ENCODE measurements at places on chromosomes 3 and 15.
A peak's percentile ranks its signal among the peaks of the same experiment; 100 is the strongest.

GRCh38 chr3:136604961-136605360 is 147.2 kb downstream of the STAG1 start:
- no peak for DNase-seq

GRCh38 chr3:53255423-53255774 is 423 bp downstream of the TKT start:
- DNase-seq: peak; percentile 48

DNA sequence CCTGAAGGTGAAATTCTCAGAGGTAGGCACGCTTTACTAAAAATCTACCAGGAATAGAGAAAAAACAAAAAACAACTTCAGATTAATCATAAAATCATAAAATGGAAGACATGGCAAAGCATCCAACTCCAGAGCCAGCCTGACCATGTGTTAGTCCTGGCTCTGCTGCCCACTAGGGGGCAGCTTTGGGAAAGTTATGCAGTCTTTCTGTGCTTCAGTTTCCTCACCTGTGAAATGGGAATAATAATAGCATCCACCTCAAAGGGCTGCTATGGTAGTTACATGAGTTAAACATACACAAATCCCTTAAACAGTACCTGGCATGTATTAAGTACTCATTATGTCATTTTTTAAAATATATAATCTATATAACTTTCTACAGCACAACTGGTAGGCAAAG is 52.3 kb downstream of the WNT5A start:
- peak; percentile 60 for DNase-seq

- no peak for DNase-seq
These were observed 26.3 kb upstream of the DPPA4 start for GRCh38 chr3:109363634-109364033.

DNA sequence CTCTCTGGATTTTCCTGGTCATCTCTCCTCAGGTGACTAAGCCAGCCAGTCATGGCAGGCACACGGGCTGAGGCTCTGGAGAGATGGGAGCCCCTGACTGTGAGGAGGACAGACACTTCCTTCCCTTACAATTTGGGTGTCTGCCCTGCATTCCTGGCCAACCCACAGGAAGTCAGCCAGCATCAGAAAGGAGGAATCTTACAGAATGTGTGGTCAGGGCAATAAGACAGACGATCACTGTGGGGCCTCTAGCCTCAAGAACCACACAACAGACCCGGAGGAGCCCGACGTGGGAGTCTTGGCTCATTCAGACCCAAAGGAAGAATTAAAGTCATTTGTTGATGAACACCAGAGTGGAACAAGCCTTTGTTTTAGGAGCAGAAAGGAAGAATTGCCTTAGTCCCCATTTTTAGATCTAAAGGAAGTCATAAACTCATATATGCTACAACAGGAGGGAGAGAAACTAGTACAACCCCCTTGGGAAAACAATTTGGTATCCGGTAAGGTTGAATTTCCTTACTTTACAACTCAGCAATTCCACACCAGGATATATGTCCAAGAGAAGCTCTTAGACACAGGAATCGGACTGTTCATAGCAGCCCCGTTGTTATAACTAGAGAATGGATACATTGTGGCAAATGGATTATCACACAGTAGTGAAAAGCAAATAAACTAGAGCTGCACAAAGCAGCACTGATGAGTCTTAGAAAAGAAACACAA is 62.2 kb downstream of the ABTB1 start:
- peak; percentile 25 for DNase-seq
